ENCODE measurements at places on chromosomes 6 and 20.

DNA sequence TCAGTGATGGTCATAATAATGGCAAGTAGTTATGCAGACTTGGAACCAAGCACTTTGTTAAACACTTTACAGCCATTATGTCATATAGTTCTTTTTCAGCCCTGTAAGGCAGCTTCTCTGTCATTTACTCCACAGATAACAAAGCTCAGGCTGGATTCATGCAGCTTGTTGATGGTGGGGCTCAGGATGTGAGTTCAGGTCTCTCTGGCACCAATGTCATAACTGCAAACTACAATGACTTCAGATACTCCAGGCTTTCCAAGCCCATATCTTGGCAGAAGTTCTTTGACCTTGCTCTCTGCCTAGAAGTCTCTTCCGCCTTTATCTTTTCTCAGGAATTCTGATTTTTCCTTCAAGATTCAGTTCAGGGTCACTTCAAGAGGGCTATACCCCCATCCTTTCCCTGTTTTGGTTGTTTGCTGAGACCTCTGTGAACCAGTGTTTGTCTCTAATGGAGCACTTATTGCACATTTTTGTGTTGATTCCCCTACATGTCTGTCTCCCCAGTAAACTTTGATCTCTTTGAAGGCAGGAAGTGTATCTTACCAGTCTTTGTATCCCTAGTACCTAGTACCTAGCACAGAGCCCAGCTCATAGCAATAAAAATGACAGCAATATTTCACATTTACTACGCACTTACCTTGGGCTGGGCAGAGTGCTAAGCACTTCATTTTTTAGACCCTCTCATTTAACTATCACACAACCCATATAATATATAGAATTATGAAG is 19.7 kb upstream of the EFHC1 start:
- DNase-seq: no peak

DNA sequence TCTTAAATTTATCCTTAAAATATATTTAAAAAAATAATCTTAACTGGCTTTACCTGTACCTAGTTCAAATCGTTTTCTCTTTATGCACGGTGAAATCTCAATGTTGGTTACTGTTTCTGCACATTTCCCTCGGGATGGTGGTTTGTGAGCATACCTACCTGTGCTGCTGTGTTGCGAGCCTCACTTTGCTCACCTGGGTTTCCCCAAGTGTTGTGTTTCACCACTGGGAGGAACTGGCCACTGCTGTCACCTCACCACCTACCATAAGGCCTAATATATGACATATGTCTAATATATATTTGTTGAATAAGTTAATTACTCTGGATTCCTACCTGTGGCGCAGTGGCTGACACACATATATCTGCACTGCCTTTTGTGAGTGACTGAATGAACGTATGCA is 493.5 kb upstream of the FLRT3 start:
- DNase-seq: no peak

DNA sequence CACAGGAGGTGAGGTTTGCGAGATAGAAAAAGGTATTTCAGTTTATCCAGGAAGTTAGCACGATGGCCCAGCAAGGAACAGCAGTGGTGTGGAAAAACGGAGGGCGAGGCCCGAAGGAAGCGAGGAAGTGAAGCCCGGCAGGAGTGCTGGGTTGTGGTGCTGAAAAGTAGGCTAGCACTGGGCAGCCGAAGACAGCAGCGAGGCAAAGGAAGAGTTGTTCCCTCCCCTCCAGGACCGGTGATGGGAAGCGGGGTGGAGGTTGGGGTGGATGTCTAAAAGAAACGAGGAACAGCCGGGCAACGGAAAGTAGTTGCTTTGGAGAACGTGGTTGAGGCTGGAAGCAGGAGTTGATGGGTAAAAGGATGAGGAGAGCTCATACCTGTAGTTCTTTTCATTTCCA is 1.4 kb downstream of the METTL24 start:
- DNase-seq: no peak

GRCh38 chr6:66935612-66936011 is 1228.6 kb upstream of the EYS start:
- DNase-seq: no peak

- no peak for DNase-seq
Measured at GRCh38 chr20:2845607-2846006, 5.1 kb downstream of the VPS16 start.

DNA sequence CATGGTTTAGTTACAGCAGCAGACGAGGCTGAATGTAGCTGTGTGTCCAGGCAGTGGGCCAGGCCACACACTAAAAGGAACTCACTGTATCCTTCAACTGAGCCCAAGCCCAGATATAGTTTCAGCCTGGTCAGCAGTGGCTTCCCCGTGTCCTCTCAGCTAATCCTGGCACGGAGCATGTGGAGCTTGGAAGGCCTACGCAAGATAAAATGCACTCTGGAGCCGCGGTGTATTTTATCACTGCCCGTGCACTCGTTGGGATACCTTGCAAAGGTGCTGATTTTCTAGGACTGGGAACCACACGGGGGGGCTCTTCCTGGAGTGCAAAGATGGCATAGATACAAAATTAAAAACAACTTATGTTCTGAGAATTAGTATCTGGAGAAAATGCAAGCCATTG is 48.4 kb upstream of the IYD start:
- no peak for DNase-seq

DNA sequence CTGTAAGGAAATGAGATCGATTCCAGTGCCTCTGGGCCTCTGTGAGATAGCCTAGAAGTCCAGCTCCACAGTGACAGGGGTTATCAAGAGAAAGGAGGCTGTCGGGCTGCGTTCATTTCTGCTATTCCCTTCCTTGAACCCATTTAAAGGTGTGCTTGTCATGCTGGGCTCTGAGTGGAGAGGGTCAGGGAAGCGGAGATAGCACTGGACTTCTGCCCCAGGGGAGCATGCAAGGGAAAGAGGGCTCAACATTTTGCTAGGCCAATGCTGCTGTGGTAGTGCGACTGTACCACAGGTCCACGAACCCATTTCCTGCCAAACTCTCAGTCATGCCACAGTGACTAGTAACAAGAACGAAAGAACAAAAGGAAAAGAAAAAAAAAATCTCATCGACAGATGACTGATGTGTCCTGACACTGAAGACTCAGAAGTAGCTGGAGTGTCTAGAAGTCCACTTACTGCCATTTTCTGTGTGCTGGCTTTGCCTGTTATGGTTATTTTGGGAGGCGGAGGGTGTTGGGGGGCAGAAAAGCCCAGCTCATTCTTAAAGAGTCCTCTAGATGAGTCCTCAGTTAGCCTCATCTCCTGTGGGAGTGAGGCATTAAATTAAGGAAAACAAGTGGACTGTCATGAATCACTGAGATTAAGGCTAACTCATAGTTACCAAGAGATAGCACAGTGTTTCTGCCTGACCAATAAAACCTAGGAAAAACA is 8.1 kb downstream of the NEDD9 start:
- DNase-seq: no peak

All from non-pigmented ciliary epithelial cell (primary cell).